ENCODE measurements at places on chromosomes 6 and 20.

GRCh38 chr6:119346936-119347335, 2.6 kb downstream of the MAN1A1 start:
- DNase-seq = no peak

- DNase-seq = no peak
Observed at GRCh38 chr20:48819821-48820648, 7.8 kb downstream of the PREX1 start.

DNA sequence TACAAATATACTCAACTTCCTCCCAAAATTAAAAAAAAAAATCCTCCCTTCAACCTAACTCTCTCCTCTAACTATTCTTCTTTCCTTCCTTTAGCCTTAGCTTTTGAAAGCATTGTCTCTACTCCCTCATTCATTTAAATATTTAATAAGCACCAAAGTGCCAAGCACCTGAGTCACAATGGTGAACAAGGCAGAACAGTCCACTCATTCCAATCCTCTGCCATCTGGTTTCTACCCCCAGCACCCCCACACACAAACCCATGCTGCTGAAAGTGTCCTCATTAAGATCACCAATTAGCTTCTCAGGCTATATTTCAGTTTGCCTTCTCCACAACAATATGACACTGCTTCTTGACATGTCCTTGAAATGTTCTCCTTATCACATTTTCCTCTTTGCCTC, 76.3 kb downstream of the DTNBP1 start:
- no peak for DNase-seq

DNA sequence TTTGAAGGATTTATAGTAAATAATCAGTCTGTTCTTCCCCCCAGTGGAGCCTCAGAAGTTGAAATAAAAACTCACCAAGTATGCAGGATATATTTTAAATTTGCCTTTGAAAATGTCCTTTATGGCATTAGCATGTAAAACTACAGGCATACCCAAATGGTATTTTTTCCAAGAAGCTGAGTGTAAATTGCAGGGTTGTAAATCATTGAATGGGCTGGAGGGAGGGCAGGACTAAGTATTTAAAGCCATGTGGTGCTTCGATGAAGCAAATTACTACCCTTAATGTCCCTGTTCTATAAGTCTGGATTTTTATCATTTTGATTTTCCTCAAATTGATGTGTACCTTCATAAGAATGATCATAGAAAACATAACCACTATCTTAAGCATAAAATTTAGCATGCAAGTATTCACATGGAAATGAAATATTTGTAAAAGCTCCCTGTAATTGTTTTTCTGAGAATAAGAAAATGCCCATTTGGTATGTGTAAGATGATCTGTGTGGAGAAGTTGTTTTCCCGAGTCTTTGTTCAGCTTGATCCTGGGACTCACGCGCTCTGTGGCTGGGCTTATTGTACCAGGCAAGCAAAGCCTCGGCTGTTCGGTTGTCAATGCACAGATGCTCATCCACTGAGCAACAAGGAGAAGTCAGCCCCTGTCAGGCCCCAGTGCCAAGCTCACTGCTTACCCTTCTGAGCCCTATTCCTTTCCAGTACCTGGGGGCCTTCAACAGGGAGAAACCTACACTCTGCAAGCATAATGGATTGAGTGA, 66.7 kb downstream of the CD164 start:
- DNase-seq = no peak

DNA sequence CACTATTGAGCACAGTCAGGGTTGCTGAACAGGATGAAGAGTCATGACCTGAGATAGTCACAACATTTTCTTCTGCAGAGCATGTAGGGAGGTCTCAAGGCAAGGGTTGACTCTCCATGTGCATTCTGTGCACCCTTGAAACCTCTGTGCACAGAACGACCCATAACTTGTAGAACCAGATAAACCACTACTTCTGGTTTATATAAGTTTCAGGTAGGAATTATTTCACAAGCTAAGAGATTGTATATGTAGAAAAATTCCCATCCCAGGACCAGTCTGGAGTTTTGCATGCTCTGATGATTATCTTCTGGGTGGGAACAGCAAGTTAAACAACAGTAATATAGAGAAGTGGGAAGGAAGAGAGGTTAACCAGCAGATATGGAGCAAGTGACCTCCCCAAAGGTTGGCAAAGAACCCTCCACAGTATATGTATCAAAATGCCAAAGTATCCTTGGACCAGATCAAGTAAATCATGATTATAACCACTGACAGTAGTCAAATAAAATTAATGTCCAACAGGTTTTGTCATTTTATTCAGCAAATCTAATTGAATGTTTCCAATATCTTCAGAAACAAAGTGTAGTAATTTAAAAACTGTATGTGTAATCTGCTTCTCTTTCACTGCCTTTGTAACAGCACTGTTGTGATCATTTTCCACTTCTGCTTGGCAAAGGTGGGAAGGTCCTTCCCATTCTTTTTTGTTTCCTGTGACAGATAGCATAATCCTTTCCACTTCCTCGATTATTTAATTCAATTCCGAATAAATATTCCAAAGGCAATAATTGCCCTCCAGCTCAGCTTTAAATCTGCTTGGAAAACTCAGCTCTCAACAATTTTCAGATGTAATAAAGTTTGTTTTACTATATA, 104.4 kb downstream of the SYNE1 start:
- no peak for DNase-seq

GRCh38 chr6:48073976-48074767, 36.8 kb downstream of the PTCHD4 start:
- DNase-seq = no peak

DNA sequence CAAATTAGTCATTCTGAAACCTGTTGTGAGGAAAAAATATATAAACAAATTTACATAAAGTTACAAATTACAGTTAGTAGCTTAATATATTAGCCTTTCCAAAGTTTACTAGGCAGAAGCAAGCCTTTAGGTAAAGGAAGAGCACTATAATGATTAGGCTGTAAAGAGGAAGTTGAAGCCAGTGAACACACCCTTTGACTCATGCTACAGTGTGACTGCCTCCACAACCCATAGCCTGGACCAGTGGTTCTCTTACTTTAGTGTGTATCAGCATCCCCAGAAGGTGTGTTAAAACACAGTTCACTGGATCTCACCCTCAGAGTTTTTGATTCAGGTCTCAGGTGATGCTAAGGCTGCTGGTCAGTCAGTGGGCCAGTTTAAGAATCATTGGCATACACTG, 91.4 kb upstream of the DEFB112 start:
- no peak for DNase-seq

- no peak for DNase-seq
Observed at GRCh38 chr6:110581679-110582078, 105.3 kb upstream of the SLC22A16 start.

GRCh38 chr6:87099472-87099871, 4.6 kb upstream of the CGA start:
- DNase-seq = no peak

DNA sequence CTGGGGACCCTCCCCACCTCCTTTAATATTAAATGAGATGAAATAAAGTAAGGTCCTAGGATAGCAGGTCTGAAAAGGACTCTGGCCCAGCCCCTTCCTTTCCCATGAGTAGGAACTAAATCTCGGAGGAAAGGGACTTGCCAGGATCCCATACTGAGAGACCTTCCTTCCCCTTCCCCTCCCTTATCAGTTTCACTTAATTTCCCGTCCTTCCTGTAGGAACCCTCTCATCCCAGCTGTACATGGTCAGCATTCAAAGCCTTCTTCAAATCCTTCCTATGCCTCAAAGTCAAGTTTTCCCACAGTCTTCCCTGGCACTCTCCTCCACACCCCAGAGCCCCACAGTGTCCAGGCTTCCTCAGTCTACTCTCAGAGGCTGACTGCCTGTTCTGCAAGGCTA, 71.3 kb upstream of the MYL9 start:
- DNase-seq = no peak

DNA sequence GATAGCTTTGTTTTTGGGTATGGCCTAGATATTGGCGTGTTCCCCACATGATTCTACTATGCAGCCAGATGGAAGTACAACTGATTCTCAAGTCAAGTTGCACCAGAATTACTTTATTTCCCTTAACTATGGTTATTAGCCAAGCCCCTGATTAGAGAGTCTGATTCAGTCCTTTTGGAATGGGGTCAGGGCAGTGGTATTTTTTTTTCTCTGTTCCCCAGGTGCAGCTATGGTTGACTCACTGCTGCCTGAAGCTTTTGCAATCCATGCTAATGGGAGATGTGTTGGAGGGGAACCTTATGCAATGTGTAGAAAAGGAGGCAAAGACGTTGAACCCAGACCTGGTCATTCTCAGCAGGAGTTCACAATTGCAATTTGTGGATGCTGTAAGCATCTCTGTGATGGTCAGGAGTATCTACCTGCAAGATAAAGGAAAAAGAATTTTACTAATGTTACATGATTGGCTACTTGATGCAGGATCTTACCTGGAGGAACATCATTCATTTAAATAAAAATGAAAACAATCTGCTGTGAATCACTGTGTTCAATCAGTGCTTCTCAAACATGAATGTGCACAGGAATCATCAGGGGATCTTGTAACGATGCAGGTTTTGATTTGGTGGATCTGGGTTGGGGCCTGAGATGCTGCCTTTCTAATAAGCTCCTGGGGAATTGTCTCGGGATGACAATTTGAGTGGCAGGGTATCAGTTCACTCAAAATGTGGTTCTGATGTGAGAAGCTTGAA, 49.4 kb downstream of the PFDN4 start:
- DNase-seq = no peak

GRCh38 chr6:35038076-35038475, 103.1 kb downstream of the TCP11 start:
- DNase-seq = no peak

GRCh38 chr6:121876721-121877120, 441.3 kb downstream of the GJA1 start:
- DNase-seq = no peak

GRCh38 chr20:32190616-32191415, 16.7 kb downstream of the PLAGL2 start:
- peak; percentile 19 for DNase-seq

GRCh38 chr20:25077610-25078169, 4.3 kb downstream of the VSX1 start:
- no peak for DNase-seq

DNA sequence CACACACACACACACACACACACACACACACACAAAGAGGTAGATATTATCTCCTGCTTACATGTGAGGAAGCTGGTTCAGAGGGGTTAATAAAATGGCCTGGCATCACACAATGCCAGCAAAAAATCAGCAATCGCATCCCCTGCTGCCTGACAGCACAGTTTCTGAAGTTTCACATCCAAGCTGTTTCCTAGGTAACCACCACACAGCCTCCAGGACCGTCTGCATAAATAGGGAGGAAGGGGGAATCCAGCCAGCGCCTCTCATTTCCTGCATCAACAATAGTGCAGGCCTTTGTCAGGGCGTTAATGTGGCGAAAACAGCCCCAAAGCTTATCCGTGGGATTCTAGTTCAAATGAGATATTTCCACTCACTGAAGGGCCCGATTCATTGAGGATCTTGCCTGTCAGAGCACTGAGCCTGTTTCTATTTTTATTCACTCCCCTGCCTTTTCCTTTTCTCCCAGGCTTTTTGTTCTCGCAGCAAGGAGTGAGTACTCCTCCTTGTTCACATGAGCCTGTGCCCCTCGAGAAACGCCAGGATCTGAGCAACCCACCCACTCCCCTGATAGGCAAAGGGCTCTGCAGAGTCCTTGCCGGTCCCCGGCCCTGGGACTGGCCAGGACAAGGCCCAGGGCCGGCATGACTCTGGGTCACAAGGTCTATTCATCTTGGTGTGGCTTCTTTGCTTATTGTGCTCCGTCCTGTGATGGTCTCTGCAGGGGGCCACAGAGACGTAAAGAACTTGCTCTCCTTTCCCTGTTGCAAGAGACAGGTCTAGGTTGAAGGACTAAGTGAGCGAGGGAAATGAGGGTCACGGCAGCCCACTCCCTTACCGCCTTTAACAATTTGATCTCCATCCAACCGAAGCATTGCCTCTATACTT, 32.7 kb downstream of the TUBB2B start:
- no peak for DNase-seq

DNA sequence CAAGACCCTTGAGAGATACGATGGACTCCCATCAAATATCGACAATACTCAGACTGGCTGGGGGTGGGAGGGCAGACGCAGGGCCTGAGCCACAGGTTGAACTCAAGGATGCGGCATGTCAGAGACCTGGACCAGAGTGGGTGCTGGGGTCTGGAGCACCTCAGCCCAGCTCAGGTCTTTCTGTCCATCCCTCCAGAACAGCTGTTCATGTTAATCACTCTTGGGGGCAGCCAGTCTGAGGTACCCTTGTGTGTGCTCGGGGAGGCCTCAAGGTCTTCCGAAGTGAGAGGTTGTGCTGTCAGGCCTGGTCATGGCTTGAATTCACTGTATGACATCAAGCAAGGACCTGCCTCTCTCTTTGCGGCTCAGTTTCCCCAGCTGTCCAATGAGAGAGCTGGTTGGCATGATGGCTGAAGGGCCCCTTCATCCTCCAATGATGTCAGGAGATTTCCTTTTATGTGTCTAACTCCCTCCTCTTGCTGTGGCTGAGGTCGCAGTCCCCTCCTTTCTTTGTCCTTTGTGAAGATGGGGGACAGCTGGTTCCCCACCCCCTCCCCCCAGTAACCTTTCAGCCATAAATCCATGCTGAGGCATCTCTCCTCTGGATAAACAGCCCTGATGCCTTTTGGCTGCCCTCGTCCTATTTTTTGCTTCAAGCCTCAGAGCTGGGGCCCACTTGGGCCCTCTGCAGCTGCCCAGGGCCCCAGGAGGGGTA, 15.3 kb downstream of the MYH7B start:
- no peak for DNase-seq

- no peak for DNase-seq
Observed at GRCh38 chr6:25171301-25171700, 107.9 kb upstream of the CARMIL1 start.

GRCh38 chr20:17601957-17602356, 32.1 kb downstream of the DSTN start:
- DNase-seq = no peak

GRCh38 chr20:61391812-61392520, 139.9 kb downstream of the CDH4 start:
- no peak for DNase-seq

DNA sequence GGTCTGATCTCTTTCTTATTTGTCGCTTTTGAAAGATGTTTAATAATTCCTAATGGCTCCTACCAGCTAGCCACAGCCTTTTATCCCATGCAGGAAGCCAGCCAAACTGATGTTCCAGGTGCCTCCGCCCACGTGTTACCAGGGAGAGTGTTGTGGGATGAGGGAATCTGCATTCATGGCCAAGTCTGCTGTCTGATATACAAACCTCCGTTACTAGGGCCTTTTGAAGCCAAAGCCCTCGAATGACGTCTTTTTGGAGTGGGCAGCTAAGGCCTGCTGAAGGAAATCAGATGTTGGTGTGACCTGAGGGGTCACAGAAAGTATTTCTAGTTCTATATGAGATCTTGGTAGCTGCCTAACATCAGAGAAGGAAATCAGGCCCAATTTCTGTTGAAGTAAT, 21.3 kb downstream of the STK35 start:
- DNase-seq = no peak

GRCh38 chr20:37901654-37902503, 1.0 kb upstream of the VSTM2L start:
- DNase-seq = peak; percentile 66

GRCh38 chr20:14341801-14342200, 4.4 kb upstream of the FLRT3 start:
- no peak for DNase-seq

Measured in NCI-H345 (cell line).